ENCODE measurements at places on chromosomes 4 and X. TPM values are rescaled to one million over a fixed set of nuclear protein-coding genes. Genes with fewer than 3 reads are reported as not detected.

NDST4 gene
- total RNA-seq, result not detected

VCX3B gene
- total RNA-seq, result not detected

ARMCX1 gene
- 0.20 TPM for total RNA-seq

PCDH19 gene
- not detected for total RNA-seq

SORBS2 gene
- not detected for total RNA-seq

CT45A5 gene
- total RNA-seq, result not detected

MAOB gene
- total RNA-seq, result not detected

SLC34A2 gene
- not detected for total RNA-seq

NPY1R gene
- not detected for total RNA-seq

CXorf58 gene
- not detected for total RNA-seq

PCDH7 gene
- total RNA-seq, result not detected

DCLK2 gene
- not detected for total RNA-seq

PWWP3B gene
- total RNA-seq, result not detected

EVC2 gene
- total RNA-seq, result 0.32 TPM

MAGEH1 gene
- total RNA-seq, result 17.3 TPM

CLRN2 gene
- total RNA-seq, result not detected
